Chondrocyte (in vitro differentiated cells): ENCODE measurements at places on chromosomes 6 and 20. TPM values are rescaled to one million over a fixed set of nuclear protein-coding genes. Genes with fewer than 3 reads are reported as not detected.

OVOL2 gene
- not detected in 3 replicates for total RNA-seq

DNA sequence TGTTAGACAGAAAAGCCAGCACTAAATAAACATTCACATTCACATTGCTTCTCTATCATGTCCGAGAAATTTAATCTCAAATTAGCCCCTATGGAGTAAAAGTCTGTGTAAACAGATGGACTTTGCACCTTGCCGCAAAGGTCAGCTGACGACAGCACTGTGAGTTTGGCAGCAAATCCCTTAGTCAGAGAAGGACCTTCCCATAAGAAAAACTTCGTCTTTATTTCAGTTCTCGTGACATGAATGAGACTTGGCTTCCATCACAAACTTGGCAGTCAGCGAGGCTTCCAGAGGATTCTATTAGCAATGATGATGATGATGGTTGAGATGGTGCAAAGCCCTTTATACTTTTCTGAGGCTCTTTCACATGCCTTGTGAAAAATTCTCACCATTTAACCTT is 133.7 kb upstream of the IFNGR1 start:
- peaks cover 39% of the 10 kb centered on the region for H3K27me3 ChIP-seq
- H3K36me3 ChIP-seq = no peaks in the 10 kb centered on the region
- no peak for DNase-seq
- H3K27ac ChIP-seq = no peak overlapping the region

DNA sequence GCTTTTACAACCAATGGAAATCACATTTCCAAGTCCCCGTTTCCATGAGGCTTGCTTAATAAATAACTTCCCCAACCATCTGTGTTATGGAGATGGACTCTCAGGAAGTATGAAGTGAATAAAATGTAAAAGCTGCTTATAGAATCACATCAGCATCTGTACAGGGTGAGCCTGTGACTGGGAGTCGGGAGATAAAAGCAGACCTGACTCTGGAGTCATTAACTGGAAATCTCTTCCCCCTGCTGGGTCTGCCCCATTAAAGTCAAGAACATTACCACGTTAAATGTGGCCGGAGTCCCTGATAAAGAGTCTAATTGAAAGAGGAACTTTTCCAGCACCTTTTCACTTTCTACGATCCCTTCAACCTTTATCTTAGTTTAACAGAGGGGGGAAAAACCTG is 368.5 kb downstream of the DOK5 start:
- no peaks in the 10 kb centered on the region for H3K4me1 ChIP-seq
- no peak for DNase-seq
- no peaks in the 10 kb centered on the region for H3K36me3 ChIP-seq
- no peak overlapping the region for H3K4me3 ChIP-seq

GRCh38 chr20:37902504-37903313 is at the start of gene VSTM2L:
Gene VSTM2L, plus strand, starts transcription at chr20:37903127. Its CDS starts 224 bp downstream, at chr20:37903351.
- no peaks in the 10 kb centered on the region for H3K36me3 ChIP-seq
- H3K4me1 ChIP-seq = peaks cover 49% of the 10 kb centered on the region
- peaks cover 11% of the 10 kb centered on the region for H3K27me3 ChIP-seq
- no peak for DNase-seq
- H3K4me3 ChIP-seq = peak within 1 kb of the TSS; percentile 83
